NCI-H2171 treated with DMSO at 0.1 percent for 48 hours (cell line): ENCODE measurements at places on chromosomes 5 and 9.
A peak's percentile ranks its signal among the peaks of the same experiment; 100 is the strongest.

DNA sequence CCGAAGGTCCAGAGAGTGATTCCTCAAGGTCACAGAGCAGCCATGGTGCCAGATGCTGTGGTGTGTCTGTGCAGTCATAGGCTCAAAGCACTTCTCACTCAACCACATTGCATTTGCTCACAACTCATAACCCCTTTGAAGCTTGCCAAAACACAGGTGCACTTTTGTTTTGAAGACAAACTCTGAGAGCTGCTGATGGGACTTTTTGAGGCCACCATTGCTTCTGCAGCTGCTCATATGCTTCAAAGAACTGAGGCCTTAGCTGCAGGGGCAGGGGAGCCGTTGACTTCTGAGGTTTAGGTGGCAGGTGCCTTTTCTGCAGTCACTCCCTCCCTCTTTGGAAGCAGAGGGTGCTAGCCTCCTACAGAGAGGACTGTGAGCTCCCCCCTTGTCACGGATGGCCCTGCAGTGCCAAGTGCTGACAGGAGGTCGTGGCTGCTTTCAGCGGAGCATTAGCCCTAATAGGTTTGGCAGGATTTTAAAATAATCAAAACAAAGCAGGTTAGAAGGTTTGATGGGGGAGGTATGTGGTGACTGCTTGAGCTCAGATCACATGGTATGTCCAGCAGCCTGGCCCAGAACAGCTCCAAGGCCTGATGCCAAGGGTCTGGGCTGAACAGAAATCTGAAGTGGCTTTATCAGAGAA lies 232.1 kb downstream of the MAN2A1 start:
- DNase-seq, result no peak

DNA sequence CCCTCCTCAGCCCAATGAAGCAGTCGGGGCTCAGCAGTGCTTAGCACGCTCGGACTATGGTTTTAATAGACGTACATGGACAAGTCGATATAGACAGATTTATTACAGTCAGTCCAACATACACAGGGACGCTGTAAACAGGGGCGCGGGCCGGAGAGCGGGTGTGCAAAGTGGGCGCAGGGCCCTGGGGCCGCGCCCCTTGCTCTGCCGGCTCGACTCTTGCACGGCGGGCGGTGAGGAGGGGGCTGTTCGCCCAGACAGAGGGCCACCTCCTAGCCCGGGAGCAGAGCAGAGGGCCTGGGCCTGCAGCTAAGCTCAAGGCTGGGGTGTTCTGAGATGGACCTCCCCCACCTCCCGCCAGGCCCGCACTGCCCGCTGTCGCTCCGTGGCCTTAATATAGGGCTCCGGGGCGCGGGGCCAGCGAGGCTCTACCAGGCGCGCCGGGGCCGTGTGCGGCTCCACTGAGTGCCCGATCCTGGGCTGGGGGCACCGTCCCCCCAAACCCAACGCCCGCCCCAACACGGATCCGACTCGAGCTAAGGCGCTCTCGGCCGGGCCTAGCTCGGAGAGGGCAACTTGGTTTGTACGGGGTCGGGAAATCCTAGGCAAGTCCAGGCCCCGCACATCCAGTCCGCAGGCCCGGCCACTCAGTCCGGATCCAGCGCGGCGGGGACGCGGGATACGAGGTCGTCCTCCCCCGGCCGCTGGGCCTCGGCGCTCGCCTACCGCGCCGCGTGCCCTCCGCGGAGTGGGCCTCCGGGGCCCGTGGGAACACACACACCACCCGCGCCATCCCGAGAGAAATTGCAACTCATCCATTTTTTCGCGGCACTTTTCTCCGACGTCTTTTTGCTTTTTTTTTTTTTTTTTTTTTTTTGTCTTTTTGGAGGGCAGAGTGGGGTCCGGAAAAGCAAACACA lies 6.1 kb downstream of the PITX1 start:
- DNase-seq, result no peak

GRCh38 chr5:91187032-91187431 lies 196.1 kb downstream of the ARRDC3 start:
- no peak for DNase-seq

GRCh38 chr5:75461679-75462078 lies 49.8 kb downstream of the CERT1 start:
- no peak for DNase-seq

- no peak for DNase-seq
Observed at GRCh38 chr5:149797897-149798296, 67.8 kb downstream of the PPARGC1B start.

DNA sequence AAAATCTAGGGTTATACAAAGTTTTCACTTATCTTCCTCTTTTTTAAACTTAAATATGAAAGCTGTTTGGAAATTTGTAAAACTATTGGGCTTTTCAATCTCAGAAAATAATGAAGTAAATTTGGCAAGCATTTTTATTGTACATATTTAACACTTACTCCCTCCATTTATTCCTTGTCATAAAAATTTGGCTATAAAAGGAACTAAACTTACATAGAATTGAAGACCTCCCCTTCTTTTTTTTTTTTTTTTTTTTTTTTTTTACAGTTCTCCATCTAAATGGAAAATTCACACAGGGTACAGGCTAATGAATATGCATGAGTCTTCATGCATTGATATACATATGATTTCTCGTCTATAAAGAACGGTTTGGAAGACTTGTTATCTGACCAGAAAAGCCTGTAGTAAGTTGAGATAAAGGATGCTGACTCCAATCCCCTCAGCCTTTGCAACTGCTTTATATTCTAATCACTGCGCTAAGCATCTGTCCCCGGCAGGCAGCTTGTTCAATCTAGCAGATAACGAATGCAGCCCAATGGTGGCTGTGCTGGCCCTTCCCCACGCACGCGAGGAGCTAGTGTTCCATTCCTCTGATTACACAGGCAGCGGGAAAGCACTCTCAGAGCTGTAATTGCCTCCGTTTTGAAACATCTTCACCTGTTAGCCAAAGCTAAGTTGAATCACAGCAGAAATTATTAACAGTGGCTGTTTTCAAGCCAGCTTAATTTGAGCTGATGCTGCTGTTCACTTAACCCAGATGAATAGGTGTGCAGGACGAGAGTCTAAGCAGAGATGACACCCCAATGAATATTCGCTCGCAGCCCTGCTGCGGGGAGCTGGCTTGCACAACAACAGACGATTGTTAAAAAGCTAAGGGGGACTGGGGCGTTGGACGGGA lies 453.8 kb upstream of the ZNF608 start:
- DNase-seq, result peak; percentile 57

DNA sequence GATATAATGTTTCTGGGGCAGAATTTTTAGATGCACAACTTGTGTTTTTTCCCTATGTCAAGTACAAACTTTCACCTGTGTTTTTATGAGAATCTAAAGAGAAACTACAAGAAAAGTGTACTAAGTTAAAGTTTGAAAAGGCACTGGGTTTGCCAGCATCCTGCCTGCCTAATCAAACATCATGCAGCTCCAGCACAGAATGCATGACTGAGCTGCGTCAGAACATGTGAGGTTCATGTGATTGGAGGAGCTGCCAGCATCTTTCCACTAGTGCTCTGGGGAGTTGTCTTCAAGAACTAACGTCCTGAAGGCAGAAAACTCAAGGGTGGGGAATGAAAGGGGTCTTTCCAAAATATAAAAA lies 46.1 kb upstream of the RIC1 start:
- DNase-seq, result peak; percentile 4

DNA sequence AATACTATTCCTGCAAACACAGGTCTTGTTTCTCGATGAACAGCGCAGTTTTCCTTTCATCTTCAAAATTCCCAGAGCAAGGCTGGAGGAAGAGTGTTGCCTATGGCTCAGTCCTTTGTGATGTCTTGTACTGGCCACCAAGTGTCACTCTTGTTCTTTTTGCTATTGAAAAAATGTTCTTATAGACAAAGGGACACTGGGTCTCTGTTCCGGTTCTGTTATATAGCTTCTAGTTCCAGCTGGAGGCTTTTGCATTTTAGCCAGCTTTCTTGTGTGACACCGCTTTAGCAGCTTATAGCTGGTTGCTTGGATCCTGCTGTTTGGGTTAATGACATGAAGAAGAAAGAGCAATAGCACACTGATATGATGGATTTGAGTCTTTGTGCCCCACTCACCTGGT lies 343.7 kb upstream of the KCNN2 start:
- DNase-seq, result no peak

GRCh38 chr9:124206391-124206790 lies 51.4 kb upstream of the NEK6 start:
- DNase-seq, result peak; percentile 95

- peak; percentile 80 for DNase-seq
Observed at GRCh38 chr9:129487658-129488483, 133.0 kb downstream of the C9orf50 start.

GRCh38 chr5:3104429-3105060 lies 353.1 kb upstream of the IRX2 start:
- no peak for DNase-seq

- no peak for DNase-seq
Observed at GRCh38 chr5:37212096-37212495, 37.1 kb downstream of the CPLANE1 start.

- no peak for DNase-seq
Observed at GRCh38 chr5:128536254-128537220, 1.5 kb downstream of the FBN2 start.

DNA sequence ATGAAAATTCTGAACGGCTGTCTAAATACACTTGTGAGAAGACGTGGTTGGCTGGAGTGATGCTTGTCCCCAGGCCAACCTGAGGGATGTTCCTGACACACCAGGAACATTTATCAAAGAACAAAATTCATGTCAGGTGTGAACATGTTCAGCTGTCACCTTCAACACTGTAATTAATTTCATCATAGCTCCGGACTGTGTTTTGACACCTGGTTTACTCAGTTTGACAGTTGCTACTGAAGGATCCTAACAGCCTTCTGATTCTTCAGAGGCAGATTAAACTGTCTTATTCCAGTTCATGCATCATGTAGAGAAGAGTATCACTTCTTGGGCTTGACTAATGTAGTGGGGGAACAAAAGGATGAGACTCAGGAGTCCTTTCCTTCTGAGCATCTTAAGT lies 134.1 kb downstream of the NPR3 start:
- DNase-seq, result no peak

GRCh38 chr9:77092536-77092935 lies 73.1 kb downstream of the FOXB2 start:
- DNase-seq, result no peak
